ENCODE measurements at places on chromosomes 3 and 15.

- no peak for DNase-seq
Measured at GRCh38 chr3:58210761-58211460, at the start of gene DNASE1L3. Gene DNASE1L3, minus strand, starts transcription at chr3:58210972. Its CDS starts 66 bp downstream, at chr3:58210906.

- DNase-seq = no peak
Measured at GRCh38 chr3:71566776-71567175, 16.8 kb downstream of the FOXP1 start.

GRCh38 chr3:53996141-53996874 is 104.6 kb upstream of the SELENOK start:
- DNase-seq = no peak

GRCh38 chr3:119652306-119653033 is 7.9 kb downstream of the POPDC2 start:
- DNase-seq = no peak

DNA sequence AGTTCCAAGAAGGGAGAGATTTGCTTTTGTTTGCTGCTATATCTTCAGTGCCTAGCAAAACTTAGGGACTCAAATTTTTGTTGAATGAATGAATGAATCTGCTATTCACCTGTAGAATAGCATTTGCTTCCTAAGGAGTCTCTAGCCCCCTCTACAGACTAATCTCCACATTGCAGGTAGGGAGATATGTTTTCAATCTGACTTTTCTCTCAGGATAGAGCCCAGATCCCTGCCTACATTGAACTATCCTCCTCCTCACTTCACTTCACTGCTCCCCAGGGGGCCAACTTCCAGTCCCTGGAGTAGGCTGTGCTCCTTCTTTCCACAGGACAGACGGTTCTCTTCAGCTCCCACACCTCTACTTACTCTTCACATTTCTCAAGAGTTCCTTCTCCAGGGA is 81.9 kb upstream of the PTX3 start:
- DNase-seq = no peak

GRCh38 chr15:29711531-29711930 is 110.7 kb downstream of the TJP1 start:
- no peak for DNase-seq

GRCh38 chr3:102024270-102024904 is 175.1 kb downstream of the NFKBIZ start:
- DNase-seq = no peak

DNA sequence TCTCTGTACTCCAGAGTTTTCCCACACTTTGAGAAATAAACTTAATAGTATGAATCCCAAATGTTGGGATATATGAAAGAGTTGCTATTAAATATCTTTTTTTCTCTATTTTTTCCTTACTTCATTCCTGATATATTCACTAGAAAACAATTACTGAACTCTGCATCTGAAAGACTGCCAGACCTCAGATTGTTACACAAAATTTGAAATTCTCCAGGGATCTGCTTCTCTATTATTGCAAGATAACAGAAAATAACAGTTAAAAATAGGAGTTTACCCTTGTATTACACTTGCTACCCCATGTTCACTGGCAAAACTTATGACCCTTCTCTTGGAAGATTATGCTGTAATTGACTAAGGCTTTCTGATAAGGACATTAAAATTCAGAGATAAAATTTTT is 11.7 kb upstream of the P3H2 start:
- DNase-seq = no peak

DNA sequence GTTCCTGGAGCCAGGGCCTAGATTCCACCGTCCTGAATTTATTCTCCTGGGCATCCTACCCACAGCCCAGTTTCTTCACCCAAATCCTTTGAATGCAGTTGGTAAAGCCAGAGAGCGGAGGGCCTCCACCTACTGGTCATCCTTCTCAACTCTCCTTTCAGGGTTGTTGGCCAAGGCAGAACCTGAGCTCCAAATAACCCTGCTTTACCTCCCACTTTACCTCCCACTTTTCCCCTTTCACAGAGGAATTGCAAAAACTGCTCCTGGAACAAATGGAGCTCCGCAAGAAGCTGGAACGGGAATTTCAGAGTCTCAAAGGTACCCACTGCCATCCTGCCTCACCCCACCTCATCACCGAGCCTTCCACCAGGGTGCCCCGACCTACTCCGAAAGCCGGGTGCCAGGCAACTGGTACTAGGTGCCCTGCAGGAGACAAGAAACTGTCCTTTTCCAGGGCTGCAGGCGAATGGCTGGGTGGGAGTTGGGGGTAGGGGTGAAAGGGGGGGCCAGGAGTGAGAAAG is 6.8 kb downstream of the SKOR1 start:
- DNase-seq = no peak

GRCh38 chr15:48890375-48890972 is 12.5 kb downstream of the EID1 start:
- no peak for DNase-seq

- no peak for DNase-seq
Measured at GRCh38 chr3:59432665-59433064, 382.8 kb upstream of the CFAP20DC start.

DNA sequence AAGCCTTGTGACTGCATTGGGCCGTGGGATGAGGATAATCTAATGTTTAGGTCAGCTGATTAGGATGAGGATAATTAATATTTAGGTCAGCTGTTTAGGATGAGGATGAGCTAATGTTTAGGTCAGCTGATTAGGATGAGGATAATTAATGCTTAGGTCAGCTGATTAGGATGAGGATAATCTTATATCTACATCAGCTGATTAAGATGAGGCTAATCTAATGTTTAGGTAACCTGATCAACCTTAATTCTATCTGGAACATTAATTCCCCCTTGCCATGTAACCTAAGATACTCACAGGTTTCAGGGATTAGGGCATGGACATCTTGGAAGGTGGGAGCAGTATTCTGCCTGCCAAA is 362.8 kb downstream of the ULK4 start:
- DNase-seq = no peak

GRCh38 chr3:51792206-51792605 is 13.2 kb upstream of the IQCF6 start:
- no peak for DNase-seq

- no peak for DNase-seq
Measured at GRCh38 chr3:152434142-152434541, 165.4 kb downstream of the MBNL1 start.

- DNase-seq = no peak
Measured at GRCh38 chr15:91135201-91136130, 35.4 kb downstream of the SV2B start.

DNA sequence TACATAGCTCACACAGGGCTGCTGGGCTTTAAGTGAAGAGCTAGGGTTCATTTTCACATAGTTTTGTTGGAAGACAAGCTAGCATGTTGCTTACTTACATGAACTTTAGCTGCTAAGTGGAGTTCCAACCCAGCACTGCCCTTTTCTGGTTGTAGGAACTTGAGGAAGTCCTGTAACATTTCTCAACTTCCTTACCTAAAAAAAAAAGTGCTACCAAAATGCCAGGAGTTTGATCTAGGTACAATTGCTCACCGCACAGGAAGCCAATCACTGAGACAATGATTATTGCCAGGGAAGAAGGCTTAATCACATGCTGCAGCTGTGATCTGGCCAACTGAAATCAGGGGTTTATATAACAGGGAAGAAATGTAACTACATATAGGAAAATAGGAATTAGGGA is 52.8 kb downstream of the IL12A start:
- no peak for DNase-seq

DNA sequence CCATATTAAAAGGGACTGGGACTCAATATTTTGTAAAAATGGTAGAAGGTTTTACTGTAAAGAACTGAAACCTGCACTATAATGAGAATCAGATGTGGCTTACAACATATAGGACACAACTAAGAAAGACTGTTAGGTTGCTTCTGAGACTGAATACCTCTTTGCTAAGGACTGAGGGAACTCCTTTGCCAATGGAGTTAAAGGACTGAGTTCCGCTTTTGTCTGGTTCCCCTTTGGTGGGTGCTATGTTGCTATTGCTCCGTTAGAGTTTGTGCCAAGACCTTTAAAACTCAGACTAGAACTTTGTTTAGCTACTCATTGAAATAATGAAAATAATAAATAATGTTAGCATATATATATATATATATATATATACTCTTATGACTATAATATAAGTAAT is 147.8 kb upstream of the KCNMB2 start:
- no peak for DNase-seq

DNA sequence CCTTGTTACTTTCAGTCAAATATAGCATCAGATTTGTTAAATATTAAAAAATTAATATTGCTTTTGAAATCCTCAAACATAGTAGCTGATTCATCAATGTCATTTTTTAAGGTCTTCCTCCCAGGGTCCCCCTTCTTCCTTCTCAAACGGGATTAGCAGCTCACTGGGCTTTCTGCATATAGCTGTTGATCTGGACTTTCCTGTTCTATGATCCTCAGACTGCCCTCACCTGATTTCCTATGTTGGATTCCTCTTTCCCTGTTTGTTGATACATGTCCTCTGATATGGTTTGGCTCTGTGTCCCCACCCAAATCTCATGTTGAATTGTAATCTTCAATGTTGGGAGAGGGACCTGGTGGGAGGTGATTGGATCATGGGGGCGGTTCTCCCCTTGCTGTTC is 5.8 kb downstream of the GUCA1C start:
- no peak for DNase-seq

DNA sequence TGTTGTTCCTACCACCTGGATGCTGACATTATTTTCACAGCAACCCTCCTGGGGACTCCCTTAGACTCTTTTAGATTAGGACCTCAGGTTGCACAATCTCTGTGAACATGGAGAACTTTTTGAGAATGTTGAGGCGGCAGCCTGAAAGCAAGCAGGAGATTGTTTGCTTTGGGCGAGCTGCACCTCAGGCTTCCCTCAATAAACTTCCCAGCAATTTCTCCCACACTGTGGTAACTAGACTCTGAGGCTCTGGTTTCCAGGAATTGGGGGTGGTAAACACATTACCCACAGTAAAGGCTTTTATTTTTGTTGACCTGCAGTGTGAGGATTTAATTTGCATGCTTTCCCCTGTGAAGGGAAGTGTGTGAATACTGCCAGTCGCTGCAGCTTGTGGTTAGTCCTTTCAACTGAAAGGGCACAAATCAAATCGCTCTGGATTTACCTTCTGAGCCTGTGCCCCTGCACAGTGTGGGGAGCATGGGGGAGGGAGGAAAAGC is 35.2 kb upstream of the SIAH2 start:
- no peak for DNase-seq

- DNase-seq = no peak
Measured at GRCh38 chr15:68500363-68501258, 68.6 kb upstream of the ITGA11 start.

Data from mesothelial cell of epicardium (in vitro differentiated cells).